ENCODE measurements at places on chromosomes 4 and X.

DNA sequence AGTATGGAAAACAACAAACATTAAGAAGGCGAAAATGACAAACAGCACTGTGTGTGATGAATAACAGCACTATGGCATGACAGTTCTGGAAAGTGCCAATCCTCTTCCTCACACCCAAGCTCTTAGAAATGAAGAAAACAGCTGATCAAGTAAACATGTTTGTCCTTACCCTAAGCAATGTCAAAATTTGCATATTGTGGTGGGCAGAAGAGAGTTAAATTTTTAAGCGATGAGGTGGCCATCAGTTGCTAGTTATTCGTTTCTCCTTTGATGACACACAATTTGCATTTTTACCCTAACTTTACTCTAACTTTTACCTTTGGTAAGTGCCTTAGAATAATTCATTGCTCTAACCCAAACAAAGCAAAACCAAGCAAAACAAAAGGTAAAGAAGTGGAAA, 8.8 kb downstream of the PROM1 start:
- DNase-seq, result no peak

DNA sequence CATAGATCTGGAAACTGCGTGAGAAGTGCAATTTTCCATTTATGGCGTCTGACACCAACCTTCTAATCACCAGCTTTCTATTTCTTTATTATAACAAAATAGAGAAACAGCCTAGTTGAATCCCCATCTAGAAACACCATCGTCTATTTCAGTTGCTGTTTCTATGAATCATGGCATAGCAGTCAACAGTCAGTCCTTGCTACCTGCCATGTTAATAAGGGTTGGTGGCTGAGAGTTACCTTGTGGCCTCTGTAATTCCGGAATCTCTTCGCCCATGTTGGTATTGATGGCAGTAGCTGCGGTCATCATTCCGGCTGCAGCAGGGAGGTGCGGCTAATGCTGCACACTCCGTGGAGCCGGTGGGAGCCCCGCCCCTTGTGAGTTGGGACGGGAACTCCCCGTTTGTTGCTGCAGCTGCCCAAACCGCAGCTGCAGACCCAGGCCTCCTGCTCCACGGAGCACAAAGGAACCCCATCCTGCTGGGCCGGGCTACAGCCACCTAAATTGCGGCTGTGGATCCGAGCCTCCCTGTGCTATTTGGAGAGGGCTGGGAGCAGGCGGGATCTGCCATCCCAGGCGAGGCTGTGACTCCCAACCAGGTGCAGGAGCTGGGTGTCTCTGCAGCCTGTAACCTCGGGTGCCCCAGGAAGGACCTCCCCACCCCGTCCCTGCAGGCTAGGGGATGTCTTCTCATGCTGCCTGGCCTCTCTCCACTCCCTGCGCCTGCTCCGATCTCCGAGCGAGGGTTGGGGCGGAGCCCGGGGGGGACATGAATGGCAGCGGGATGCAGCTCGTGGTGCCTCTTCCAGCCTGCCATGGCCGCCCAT, 115.4 kb upstream of the STK26 start:
- no peak for DNase-seq

- DNase-seq, result no peak
These were observed 3.7 kb downstream of the IL13RA2 start for GRCh38 chrX:115013705-115014104.

- DNase-seq, result no peak
These were observed 18.4 kb downstream of the CT47B1 start for GRCh38 chrX:120857240-120857639.

DNA sequence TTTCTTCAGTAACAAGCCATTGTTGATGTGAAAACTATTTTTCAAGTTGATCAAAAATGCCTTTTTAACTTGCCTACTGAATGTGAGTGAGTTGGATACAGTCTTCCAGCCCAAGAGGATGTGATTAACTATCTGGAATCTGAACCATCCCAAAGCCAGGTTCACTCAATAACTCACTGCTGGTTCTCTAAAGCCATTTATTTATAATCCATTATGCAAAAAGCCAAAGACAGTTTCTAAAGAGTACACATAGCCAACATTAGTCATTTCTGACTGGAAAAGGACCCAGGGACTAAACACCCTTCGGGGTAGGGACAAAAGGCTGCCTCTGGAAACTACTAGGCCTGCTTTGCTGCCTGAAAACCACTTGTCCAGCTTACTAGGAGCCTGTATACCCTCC, 109.6 kb downstream of the SHROOM4 start:
- no peak for DNase-seq

- DNase-seq, result no peak
These were observed 66.7 kb upstream of the PNPLA4 start for GRCh38 chrX:7993873-7994272.

- DNase-seq, result no peak
These were observed 446.3 kb upstream of the FSTL5 start for GRCh38 chr4:162610116-162610515.

GRCh38 chr4:176002007-176002613, 63.5 kb upstream of the WDR17 start:
- DNase-seq, result no peak

DNA sequence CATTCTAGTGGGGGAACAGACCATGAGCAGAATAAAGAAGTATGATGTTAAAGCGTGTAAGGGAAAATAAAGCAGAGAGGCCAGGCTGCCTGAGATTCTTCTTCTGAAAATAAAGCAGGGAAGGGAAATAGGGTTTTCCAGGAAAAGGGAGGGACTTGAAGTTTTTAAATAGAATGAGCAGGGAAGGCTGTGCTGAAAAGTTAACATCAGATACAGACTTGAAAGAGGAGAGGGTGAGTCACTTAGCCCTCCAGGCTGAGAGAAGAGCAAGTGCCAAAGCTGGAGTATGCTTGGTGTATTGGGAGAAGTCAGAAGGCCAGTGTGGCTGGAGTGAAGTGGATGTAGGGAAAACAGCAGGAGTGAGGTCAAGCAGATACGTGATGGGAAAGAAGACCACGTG, 10.0 kb upstream of the PLK4 start:
- DNase-seq, result no peak

- no peak for DNase-seq
These were observed 121.1 kb downstream of the BANK1 start for GRCh38 chr4:101911616-101912015.

GRCh38 chr4:113302051-113302450, 252.6 kb downstream of the ANK2 start:
- no peak for DNase-seq

GRCh38 chr4:142405021-142405694, 440.9 kb downstream of the INPP4B start:
- DNase-seq, result no peak

DNA sequence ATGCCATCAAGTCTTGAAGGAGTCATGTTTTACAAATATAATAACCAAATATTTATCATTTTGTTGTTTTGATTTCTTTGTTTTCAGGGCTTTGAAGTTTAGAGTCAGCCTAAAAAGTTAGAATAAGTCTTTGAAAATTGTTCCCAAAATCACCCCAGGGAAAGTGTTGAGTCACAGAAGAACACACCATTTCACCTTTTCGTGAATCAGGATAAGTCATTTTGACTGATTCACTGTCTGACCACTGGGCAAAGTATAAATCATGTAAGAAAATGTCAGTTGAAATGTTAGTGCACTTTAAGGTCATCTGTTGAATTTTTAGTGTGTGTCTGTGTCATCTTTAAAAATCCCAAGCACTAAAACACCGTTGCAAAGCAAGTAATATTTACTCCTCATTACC, 1320.1 kb downstream of the RPA4 start:
- no peak for DNase-seq

GRCh38 chr4:41396869-41397268, 140.1 kb downstream of the UCHL1 start:
- no peak for DNase-seq

DNA sequence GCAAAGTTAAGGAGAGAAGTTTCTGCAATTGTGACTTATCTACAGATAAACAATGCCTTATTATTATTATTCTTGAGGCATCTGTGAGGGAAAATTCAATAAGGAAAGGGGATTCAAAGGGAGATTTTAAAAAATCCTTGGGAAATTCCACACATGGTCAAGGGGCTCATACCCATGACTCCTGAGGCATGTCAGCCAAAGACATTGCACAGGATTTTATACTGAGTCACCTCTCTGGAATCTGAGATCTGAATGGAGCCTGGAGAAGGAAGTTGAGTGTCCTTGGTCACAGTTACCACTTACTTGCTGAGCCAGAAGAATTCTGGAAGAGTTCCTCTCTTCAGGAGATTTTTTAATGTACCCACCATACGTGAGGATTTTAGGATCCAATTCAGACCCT, 14.4 kb upstream of the CXCL8 start:
- no peak for DNase-seq

- no peak for DNase-seq
These were observed 133.2 kb downstream of the TMEM164 start for GRCh38 chrX:110136136-110136535.

DNA sequence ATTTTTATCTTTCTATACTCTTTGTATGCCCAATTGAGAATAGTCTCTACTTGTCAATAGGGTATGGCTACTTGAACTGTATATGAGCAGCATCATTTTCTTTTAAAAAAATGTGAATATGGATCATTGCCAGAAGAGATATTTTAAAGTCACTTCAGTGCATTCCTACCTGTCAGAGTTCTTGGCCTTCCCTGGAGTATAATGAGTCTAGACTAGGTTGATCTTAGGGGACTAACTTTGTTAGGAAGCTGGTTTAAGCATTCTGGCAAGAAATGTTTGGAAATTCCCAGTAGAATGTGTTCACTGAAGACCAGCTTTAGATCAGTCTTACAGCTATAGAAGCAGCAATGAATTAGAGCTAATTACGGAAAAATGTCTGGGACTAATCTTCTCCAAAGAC, 178.2 kb downstream of the FAT4 start:
- DNase-seq, result no peak

DNA sequence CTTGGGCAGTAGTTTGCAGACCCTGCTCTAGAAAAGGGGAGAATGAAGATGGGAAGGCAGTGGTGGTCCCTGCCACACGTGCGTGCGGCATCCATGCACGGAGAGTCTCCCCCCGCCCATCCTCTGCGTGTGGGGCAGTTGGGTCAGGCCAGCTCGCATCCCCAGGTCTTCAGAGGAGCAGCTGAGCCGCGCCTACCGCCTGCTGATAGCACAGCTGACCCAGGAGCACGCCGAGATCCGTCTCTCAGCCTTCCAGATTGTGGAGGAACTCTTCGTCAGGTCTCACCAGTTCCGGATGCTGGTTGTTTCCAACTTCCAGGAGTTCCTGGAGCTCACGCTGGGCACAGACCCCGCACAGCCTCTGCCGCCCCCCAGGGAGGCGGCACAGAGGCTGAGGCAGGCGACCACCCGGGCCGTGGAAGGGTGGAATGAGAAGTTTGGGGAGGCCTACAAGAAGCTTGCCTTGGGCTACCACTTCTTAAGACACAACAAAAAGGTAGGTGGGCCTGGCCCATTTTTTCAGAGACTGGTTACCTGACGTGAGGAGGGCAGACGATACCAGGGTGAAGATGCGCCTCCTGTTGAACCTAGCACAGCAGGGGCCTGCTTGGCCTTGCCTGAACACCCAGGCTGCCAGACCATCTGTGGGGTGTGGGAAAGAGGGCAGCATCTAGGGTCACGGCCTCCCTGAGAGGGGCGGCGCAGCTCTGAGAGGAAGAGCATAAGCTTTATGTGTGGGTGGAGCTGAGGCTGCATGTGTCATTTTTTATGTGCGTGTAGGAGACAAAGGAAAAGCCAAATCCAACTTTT, 2.6 kb downstream of the UVSSA start:
- no peak for DNase-seq

- DNase-seq, result no peak
These were observed 11.7 kb upstream of the PITX2 start for GRCh38 chr4:110634350-110635162.

DNA sequence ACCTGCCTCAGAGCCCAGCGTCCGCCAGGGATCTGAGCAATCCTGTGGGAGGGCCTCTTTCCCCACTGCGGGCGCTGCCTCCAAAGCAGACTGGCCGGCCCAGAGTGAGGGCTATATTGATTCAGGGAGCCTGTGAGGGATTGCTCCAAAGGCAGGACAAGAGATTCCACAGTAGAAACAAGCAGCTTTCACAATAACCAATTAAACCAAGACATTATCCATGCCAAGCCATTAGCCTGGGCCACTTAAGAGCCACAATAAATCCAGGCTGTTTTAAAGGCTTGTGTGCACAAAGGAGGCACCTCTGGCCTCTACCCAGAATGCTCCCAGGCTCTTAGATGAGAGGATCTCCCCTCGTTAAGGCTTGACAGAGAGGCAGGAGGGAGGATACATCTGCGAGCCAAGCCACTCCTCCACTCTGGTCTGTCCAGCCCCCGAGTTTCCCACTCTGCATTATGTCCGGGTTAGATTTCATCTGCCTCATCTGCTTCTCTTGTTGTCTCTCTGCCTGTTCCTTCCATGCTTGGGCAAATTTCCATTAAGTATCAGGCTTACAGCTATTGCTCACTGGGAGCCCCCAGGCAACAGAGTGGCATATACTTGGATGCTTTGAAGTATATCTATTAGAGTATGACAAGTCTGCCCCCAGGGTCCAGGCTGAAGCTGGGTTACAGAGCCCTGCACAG, 357.9 kb downstream of the UNC5C start:
- DNase-seq, result no peak

- no peak for DNase-seq
These were observed 1.1 kb upstream of the TRMT10A start for GRCh38 chr4:99564921-99565320.

DNA sequence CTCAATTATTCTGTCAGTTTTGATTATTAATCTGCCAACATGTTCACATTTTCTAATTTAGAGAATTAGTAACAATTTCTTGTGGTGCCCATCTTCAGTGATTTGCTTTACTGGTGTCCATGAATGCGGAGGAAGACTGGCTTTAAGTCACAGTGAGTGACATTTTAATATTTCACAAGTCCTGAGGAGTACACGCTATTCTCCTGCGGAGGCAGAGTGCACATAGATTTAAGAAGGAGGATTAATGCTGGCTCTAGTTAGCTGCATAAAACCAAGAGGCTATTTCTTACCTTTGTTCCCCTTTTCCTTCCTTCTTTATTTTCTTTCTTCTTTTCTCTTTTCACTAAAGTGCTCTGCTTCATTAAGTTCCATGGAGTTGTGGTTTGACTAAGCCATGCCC, 495.2 kb upstream of the IGFBP7 start:
- no peak for DNase-seq

- DNase-seq, result no peak
These were observed 4.1 kb downstream of the POF1B start for GRCh38 chrX:85375333-85375738.

DNA sequence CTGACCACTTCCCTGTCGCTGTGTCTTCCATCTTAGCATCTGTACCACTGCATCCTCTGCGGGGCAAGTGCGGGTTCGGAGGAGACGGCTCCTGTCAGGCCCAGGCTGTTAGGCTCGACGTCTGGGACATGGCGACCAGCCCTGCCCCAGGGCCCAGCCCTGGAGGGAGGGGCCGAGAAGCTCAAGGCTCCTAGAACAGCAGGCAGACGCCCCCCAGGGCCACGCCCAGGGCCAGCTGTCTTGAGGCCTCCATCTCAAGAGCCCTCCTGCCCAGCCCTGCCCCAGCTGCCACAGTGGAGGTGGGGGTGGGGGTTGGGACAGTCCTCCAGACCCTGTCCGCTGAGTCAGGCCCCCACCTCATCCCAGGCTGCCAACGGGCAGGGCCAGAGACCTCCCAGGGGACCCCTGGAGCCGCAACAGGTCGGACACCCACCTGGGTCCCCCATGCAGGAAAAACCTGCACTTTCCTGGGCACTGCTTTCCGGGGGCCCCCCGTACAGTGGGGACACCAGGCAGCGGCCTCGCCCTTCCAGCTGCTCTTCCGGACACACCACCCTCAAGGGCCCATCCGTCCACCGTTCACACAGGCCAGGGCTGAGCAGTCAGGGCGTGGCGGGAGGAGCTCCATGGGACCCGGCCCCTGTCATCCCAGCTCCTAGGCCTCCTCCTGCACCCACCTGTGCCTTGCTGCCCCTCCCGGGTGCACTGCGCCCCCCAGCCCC, 83.1 kb downstream of the FAM53A start:
- DNase-seq, result no peak
